ENCODE measurements at places on chromosomes 6 and 20. TPM values are rescaled to one million over a fixed set of nuclear protein-coding genes. Genes with fewer than 3 reads are reported as not detected.

GRCh38 chr20:33787253-33787891 is 23.8 kb upstream of the CHMP4B start:
- DNase-seq: peak; percentile 11
- no peaks in the 10 kb centered on the region for H3K27me3 ChIP-seq
- peak overlapping the region; percentile 51 for H3K27ac ChIP-seq
- no peak overlapping the region for H3K4me3 ChIP-seq
- H3K4me1 ChIP-seq: peaks cover 30% of the 10 kb centered on the region

TPD52L1 gene
- total RNA-seq: 118 TPM

DNA sequence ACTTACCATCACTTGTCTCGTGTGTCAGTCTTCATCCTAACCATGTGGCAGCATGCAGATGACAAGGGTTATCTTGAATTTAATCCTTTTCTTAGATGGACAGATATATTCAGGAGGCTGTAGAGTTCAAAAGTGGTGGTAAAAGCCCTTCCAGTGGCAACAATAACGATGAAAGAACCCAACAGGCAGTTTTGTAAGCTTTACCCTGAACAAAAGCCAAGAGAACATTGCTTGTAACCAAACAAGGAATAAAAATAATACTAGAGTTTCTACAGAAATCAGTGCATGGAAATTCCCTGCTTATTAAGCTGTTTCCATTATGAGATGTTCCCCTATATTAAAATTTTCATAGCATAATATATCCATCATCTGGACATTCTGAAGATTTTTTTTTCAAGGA is 69.7 kb downstream of the PDE7B start:
- no peak overlapping the region for H3K4me3 ChIP-seq
- no peak overlapping the region for H3K27ac ChIP-seq
- no peaks in the 10 kb centered on the region for H3K27me3 ChIP-seq
- H3K36me3 ChIP-seq: no peaks in the 10 kb centered on the region
- H3K4me1 ChIP-seq: peaks cover 6% of the 10 kb centered on the region
- no peak for DNase-seq

DNA sequence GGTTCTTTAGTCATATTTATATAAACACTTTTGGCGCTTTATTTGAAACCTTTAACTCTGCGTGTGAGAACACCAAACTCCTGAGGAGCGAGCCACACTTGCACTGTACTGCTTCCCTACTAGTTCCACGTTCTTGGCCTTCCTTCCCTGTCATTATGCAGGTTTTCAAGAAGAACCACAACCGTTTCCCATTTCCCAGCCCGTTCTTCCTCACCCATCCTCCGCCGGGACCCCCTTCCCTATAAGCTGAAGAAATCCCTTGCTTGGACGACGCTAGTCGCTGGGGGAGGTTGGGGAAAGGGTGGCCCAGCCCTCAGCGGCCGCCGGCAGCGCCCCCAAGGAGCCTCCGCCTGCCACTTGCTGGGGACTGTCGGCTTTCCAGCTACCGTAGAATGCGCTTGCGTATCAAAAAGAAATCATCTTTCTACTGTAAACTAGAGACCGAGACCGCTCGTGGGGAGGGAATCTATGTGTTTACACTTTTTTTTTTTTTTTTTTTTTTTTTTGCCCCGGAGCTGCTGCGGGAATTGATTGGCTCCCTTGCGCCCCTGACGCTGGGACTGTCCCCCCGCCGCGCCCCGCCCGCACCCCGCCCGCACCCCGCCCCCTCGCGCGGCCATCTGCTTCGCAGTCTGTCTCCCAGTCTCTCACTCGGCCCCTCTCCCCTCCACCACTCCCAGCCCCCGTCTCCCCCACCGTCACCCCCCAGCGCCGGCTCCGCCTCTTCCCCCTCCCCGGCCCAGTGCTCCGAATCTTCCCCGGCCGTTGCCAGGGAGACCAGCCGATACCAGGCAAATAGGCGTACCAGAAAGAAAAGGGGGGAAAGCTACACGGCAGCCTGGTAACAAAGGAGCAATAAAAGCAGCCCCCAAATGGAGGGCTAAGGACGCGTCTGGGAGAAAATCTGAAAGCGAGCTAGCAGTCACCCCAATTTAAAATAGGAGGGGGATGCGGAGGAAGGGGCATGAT is 2.3 kb upstream of the MARCKS start:
- peaks cover 21% of the 10 kb centered on the region for H3K27me3 ChIP-seq
- H3K36me3 ChIP-seq: peaks cover 16% of the 10 kb centered on the region
- DNase-seq: peak; percentile 90
- H3K4me3 ChIP-seq: peak overlapping the region; percentile 89
- peaks cover 25% of the 10 kb centered on the region for H3K4me1 ChIP-seq

SEMG2 gene
- not detected for total RNA-seq

- H3K4me1 ChIP-seq: no peaks in the 10 kb centered on the region
- H3K27ac ChIP-seq: no peak overlapping the region
- peaks cover 1% of the 10 kb centered on the region for H3K27me3 ChIP-seq
- no peaks in the 10 kb centered on the region for H3K36me3 ChIP-seq
- H3K4me3 ChIP-seq: no peak overlapping the region
These were observed 84.9 kb upstream of the TGM3 start for GRCh38 chr20:2210646-2211552.

DNA sequence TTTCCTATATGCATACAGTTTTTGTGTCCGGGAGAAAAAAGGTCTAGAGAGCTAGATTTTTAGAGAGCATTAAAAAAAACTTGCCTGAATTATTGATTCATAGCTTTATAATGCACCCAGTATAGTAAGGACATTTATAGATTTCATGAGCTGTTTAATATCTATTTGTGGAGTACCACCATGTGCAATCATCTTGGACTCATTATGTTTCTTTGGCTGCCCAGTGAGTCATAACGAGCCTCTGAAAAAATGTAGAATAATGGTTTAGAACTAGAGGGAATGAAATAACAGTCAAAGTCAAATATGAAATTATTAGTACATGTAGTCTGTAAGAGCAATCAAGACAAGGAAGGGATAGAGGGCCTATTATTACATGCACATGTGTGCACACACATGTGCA is 350.0 kb downstream of the CD83 start:
- no peak overlapping the region for H3K4me3 ChIP-seq
- no peaks in the 10 kb centered on the region for H3K36me3 ChIP-seq
- no peaks in the 10 kb centered on the region for H3K27me3 ChIP-seq
- H3K4me1 ChIP-seq: no peaks in the 10 kb centered on the region
- DNase-seq: no peak
- no peak overlapping the region for H3K27ac ChIP-seq

GRCh38 chr6:158574800-158575199 is 14.9 kb downstream of the TMEM181 start:
- peaks cover 24% of the 10 kb centered on the region for H3K36me3 ChIP-seq
- peaks cover 16% of the 10 kb centered on the region for H3K27me3 ChIP-seq
- no peak for DNase-seq
- H3K4me3 ChIP-seq: no peak overlapping the region
- peaks cover 38% of the 10 kb centered on the region for H3K4me1 ChIP-seq

PTCRA gene
- total RNA-seq: not detected

PLN gene
- total RNA-seq: not detected

PDYN gene
- not detected for total RNA-seq

DNA sequence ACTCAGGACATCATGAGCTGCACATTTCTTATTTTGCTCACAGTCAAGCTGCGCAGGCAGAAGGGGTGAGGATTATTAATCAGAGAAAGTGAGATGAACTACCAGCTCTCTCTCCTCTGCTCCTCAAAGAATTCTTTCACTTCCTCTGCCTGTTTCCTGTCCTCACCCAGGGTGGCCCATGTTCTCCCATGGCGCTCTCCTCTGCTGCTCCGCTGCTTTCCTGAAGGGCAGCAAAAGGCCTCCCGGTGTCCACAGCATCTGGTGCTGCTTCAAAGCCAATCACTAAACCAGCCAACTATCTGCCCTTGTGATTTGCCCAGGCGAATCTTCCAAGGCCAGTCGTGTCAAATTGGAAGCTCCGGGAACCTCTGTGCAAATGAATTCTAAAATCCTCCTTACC is 324.2 kb downstream of the TPBG start:
- no peak for DNase-seq
- no peak overlapping the region for H3K4me3 ChIP-seq
- H3K4me1 ChIP-seq: peaks cover 2% of the 10 kb centered on the region
- no peaks in the 10 kb centered on the region for H3K27me3 ChIP-seq
- H3K27ac ChIP-seq: no peak overlapping the region

- no peak overlapping the region for H3K4me3 ChIP-seq
- no peak overlapping the region for H3K27ac ChIP-seq
- H3K27me3 ChIP-seq: peaks cover 17% of the 10 kb centered on the region
- peaks cover 6% of the 10 kb centered on the region for H3K36me3 ChIP-seq
- peaks cover 51% of the 10 kb centered on the region for H3K4me1 ChIP-seq
These were observed 2.3 kb upstream of the TOMM34 start for GRCh38 chr20:44962483-44962882.

GRCh38 chr20:38337561-38338140 is 8.6 kb upstream of the LBP start:
- H3K4me1 ChIP-seq: no peaks in the 10 kb centered on the region
- no peaks in the 10 kb centered on the region for H3K27me3 ChIP-seq
- no peak overlapping the region for H3K27ac ChIP-seq
- peaks cover 5% of the 10 kb centered on the region for H3K36me3 ChIP-seq
- H3K4me3 ChIP-seq: no peak overlapping the region

GRM1 gene
- 0.23 TPM for total RNA-seq

HAO1 gene
- not detected for total RNA-seq

- H3K27ac ChIP-seq: no peak overlapping the region
- H3K4me3 ChIP-seq: no peak overlapping the region
- no peak for DNase-seq
- peaks cover 3% of the 10 kb centered on the region for H3K27me3 ChIP-seq
- peaks cover 3% of the 10 kb centered on the region for H3K36me3 ChIP-seq
These were observed 7.4 kb upstream of the UBR2 start for GRCh38 chr6:42556462-42556861.

DNA sequence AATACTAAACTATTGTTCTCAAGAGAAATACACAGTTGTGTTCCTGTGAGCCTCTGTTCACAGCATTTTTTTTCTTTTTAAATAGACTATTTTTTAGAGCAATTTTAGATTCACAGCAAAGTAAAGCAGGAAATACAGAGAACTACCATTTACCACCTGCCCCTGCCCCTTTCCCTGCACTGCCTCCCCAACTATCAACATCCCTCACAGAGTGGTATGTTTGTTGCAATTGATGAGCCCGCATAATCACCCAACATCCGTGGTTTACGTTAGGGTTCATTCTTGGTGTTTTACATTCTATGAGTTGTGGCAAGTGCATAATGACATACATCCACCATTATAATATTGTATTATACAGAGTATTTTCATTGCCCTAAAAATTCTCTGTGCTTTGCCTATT is 71.6 kb upstream of the TNFAIP3 start:
- no peak overlapping the region for H3K27ac ChIP-seq
- H3K4me1 ChIP-seq: peaks cover 30% of the 10 kb centered on the region
- DNase-seq: no peak
- H3K36me3 ChIP-seq: no peaks in the 10 kb centered on the region
- H3K27me3 ChIP-seq: peaks cover 1% of the 10 kb centered on the region

GRCh38 chr6:145850671-145851070 is 36.1 kb upstream of the FBXO30 start:
- H3K36me3 ChIP-seq: no peaks in the 10 kb centered on the region
- no peaks in the 10 kb centered on the region for H3K27me3 ChIP-seq
- peaks cover 26% of the 10 kb centered on the region for H3K4me1 ChIP-seq
- no peak overlapping the region for H3K27ac ChIP-seq

OR2J1 gene
- total RNA-seq: not detected

KCNB1 gene
- total RNA-seq: 0.36 TPM

TAGAP gene
- 0.41 TPM for total RNA-seq

OVOL2 gene
- not detected for total RNA-seq

DNA sequence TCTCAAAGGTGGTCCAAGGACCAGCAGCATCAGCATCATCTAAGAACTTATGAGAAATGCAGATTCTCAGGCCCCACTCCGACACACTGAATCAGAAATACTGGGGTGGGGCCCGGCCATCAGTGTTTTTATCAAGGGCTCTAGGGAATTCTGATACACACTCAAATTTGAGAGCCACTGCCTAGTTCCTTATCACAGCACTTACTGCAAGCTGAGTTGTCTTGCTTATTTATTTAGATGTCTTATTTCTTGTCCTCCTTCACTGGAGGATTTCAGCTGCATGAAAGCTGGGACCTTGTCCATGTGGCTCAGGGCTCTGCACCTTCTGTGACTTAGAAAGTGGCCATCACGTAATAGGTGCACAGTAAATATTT is 139.4 kb upstream of the RREB1 start:
- H3K27me3 ChIP-seq: peaks cover 3% of the 10 kb centered on the region
- H3K27ac ChIP-seq: no peak overlapping the region
- no peaks in the 10 kb centered on the region for H3K4me1 ChIP-seq
- H3K4me3 ChIP-seq: no peak overlapping the region
- DNase-seq: no peak
- no peaks in the 10 kb centered on the region for H3K36me3 ChIP-seq

DNA sequence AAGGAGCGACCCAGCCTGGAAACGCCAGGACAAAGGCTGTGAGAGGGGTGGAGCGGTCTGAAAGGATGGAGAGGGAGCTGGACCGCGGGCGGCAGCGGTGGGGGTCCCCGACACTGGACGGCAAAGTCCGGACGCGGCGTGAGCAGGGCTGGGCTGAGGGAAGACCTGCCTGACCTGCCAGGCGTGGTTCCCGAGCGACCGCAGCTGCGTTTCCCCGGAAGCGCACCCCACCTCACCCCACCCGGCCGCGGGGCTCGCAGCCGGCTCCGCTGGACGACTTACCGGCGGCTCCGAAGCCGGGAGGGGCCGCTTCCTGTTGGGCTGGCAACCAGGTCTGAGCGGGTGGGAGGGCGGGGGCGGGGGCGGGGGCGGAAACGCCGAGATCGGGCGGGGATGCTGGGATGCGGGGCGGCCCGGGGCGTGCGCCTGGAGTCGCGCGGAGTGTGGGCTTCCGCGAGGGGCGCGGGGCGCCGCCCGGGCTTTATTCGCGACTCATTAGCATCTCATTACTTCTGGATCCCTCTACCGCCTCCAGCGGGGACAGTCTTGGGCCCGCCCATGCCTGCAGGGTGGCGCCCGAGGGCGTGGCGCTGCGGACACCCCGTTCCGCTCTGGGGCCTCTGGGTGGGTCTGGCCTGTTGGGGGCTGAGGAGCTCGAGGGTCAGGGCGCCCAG is at the start of gene MICAL1:
MICAL1 (minus strand) TSS at position 336 of the 674 bp plus-strand sequence. CDS start 1,576 bp downstream, outside the sequence.
- peaks cover 2% of the 10 kb centered on the region for H3K4me1 ChIP-seq
- H3K27ac ChIP-seq: peak within 1 kb of the TSS; percentile 57
- peaks cover 17% of the 10 kb centered on the region for H3K27me3 ChIP-seq

SLC22A2 gene
- total RNA-seq: not detected

DNA sequence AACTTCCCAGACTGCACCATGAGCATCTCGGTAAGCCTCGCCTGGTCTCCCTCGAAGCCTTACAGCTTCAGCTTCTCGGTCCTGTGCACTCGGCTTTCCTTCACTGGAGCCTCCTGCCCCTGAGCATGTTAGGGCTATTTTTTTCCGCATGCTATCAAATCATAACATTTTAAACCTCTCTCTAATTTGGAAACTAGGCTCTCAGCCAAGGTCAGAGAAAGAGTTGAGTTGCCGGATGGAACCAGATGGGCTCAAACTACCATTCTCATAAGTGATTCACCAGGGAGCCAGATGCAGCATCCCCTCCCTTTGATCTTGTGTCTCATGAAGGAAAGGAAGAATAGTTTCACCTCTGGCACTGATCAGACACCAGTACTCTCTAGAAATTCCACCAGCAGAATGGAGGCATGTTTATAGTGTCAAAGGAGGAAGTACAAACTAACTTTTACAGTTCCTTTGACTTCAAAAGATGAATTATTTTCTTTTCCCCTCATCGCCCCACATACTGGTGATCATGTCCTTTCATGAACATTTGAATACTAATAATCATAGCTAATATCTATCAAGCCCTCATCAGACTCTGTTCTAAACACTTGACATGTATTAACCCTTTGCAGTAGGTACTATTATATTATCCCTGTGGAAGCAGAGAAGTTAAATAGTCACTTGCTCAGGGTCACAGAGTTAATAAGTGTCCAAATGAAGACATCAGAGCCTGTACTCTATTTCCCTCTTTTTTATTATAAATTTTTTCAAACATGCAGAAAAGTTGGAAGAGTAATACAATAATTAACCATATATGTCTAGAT is 46.7 kb downstream of the MAP1LC3A start:
- H3K4me3 ChIP-seq: no peak overlapping the region
- H3K4me1 ChIP-seq: peaks cover 7% of the 10 kb centered on the region
- H3K27me3 ChIP-seq: no peaks in the 10 kb centered on the region
- no peak overlapping the region for H3K27ac ChIP-seq
- no peaks in the 10 kb centered on the region for H3K36me3 ChIP-seq

Data from endothelial cell (in vitro differentiated cells).